ENCODE measurements at places on chromosomes 3 and 15.

DNA sequence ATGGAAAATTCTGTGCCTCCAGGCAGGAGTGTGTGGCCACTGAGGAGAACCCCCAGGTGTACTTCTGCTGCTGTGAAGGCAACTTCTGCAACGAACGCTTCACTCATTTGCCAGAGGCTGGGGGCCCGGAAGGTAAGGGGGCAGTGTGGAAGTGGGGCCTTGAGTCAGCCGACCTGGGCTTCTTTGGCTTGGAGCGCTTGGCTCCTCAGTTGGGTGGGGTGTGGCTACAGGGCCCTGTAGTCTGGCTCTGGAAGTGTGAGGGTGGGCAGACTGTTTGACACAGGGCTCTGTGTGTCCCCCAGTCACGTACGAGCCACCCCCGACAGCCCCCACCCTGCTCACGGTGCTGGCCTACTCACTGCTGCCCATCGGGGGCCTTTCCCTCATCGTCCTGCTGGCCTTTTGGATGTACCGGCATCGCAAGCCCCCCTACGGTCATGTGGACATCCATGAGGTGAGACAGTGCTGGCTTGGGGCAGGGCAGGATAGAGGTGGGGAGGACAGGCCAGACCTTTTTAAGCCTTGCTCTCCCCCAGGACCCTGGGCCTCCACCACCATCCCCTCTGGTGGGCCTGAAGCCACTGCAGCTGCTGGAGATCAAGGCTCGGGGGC is 18.2 kb upstream of the EXOG start:
- DNase-seq = no peak

GRCh38 chr3:123287962-123288302 is 86.2 kb downstream of the SEC22A start:
- no peak for DNase-seq

GRCh38 chr3:21152555-21152954 is 598.5 kb downstream of the ZNF385D start:
- DNase-seq = no peak

- no peak for DNase-seq
These were observed 128.2 kb downstream of the LRRK1 start for GRCh38 chr15:101047301-101047781.

DNA sequence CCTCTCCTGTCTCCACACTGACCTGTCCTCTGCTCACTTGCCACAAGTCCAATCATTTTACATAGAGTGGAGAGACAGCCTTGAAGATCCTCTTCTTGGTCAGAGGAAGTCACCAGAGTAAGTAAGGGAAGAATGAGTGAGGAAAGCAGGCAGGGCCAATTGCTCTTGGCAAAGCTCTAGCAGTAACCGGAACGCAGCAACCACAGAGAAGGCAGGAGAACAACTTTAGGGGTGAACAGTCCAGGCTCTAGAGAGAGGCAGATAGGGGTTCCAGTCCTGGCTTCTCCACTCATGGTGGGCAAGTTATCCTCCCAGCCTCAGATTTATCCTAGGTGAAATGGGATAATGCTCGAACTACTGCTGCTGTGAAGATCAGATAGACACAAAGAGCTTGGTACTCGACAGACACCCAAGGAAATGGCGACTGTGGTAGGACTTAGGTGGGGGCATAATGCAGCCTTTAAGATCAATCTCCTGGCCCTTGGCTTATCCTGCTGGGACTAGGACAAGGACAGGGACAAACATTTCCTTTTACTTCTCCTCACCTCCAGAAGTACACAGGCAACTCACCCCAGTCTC is 1.2 kb upstream of the ADAMTSL3 start:
- DNase-seq = no peak

DNA sequence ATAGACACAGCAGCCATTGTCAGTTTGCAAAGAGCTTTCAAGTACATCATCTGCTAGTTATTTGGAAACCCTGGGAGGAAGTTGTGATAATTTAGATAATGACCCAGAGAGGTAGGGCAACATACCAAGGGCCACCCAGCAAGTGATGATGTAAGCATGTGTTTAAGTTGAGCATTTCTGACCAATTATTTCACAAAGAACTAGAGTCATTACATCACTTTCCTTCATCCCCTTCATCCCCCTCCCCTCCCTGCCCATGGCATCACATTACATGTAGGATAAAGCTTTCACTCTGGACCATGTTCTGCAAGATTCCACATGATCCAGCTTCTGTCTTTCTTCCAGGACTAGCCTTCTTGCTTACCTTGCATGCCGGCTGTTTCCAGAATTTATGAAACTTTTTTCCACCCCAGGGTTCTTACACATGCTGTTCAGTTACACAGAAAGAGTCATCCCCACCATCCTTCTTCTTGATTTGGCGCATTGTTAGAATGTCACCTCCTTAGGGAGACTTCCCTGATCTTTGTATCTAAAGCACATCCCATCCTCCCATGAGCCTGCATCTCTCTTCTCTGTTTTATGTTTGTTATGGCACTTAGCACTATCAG is 71.3 kb downstream of the PTPRG start:
- DNase-seq = no peak

DNA sequence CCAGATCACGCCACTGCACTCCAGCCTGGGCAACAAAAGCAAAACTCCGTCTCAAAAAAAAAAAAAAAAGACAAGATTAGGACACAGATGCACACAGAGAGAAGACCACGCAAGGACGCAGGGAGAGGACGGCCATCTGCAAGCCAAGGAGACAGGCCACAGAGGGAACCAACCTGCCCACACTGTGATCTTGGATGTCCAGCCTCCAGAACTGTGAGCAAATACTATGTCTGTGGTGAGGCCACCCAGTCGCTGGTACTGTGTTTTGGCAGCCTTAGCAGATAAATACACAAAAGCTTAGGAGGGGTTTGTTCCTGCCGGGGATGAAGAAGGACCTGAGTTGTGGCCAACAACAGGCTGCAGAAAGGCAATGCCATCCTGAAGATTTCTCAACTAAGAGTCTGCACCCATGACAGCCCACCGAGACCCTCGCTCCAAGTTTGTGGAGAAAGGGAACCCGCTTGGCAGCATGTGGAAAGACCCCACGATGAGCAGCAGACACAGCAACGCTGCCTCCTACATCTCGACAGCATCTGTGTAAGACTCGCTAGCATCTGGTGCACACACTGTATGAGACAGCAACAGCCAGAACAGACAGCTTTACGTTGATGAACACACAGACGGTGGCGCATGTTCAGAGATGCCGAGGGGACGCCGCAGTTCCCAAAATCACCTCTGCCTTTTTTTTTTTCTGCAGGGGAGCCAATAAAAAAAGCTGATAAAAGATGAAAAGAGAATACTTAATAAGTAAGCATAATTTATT is 13.7 kb downstream of the CYFIP1 start:
- DNase-seq = no peak

DNA sequence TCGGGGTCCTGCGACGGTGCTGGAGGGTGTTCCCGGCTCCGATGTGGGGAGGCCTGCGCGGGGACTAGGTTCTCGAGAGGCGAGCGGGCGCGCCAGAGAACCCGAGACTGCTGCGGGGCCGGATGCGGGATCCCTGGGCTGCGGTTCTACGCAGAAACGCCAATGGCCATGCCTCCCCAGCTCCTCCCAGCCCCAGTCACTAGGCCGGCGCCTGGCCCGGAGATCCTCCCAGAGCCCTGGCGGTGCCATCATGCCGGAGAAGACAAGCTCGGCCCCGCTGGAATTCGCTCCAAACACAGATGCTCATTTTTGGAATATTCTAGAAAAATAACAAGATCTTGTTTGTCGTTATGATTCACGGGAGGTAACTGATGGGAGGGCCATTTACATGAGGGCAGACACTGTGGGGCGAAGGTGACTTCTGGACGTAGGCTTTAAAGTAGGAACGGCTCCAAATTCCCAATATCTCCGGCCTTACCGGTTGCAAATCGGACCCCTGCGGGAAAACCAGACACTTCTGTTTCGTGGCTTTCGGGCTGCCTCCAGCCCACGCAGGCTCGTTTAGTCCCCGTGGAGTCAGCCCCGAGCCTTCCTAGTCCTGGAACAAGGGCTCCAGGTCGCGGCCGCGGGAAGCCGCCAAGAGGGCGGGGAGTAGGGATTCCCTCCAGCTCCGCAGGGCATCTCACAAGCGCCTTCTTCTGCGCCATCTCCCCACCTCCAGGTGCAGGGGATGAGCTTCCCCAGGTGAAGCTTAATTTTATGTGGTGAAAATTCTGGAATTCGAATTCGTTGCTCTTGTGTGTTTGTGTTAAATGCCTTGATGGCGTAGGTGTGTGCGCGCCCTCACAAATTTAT is 74.8 kb upstream of the POLG start:
- no peak for DNase-seq

GRCh38 chr3:155019575-155019974 is 60.5 kb upstream of the MME start:
- DNase-seq = no peak
